ENCODE measurements at places on chromosomes 2 and 18.

GRCh38 chr2:66897181-66897580, 462.3 kb downstream of the MEIS1 start:
- no peak for DNase-seq

GRCh38 chr2:22893761-22894517, 491.0 kb upstream of the KLHL29 start:
- no peak for DNase-seq

DNA sequence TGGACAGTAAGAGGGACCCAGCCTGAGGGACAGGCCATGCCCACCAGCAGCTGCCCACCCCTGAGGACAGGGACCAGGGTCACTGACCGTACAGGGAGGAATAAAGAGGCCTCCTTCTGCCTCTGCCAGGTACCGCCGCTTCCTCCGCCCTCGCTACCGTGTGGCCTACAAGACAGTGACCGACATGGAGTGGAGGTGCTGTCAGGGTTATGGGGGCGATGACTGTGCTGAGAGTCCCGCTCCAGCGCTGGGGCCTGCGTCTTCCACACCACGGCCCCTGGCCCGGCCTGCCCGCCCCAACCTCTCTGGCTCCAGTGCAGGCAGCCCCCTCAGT, 2.2 kb downstream of the EMILIN1 start:
- DNase-seq = no peak

DNA sequence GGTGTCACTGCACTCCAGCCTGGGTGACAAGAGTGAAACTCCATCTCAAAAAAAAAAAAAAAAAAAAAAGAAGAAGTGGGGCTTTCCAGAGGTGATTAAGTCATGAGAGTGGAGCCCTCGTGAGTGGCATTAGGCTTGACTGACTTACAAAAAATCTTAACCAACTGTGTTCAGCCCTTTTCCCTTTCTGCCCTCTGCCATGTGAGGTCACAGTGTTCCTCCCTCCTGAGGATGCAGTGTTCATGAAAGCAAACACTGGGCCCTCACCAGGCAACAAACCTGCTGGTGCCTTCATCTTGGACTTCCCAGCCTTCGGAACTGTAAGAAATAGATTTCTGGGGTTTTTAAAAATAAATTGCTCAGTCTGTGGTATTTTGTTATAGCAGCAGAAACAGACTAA, 37.0 kb upstream of the METTL21A start:
- no peak for DNase-seq

DNA sequence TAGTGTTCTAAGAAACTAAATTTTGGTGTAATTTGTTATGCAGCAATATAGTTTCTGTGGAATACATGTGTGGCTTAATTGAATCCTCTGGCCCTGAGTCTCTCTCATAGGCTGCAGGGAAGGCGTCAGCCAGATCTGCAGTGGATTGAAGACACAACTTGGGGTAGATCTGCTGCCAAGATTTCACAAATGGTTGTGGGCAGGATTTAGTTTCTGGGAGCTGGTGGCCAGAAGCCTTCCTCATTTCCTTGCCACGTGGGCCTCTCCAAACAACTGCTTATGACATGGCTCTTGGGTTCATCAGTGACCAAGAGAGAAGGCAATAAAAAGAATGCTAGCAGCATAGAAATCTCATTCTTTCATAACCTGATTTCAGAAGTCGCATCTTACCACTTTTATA, 28.2 kb downstream of the CCDC102B start:
- no peak for DNase-seq

DNA sequence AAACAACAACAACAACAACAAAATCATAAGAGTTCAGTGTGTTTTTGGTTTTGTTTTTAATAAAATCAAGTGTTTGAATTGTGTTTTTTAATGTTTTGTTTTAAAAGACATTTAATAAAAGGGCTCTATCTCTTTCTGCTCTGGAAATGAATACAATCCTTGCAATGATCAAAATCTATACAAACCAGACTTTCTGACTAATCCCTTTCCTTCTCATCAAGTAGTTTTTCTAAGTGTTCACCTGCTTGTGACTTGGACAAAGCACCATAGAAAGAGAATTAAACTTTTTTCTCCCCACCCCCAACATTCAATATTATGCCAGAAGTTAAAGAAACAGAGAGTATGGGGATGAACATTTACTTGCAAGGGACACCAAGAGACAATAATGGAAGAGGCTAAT, 61.4 kb downstream of the KCTD18 start:
- DNase-seq = no peak

GRCh38 chr2:128158176-128158575, 67.2 kb downstream of the UGGT1 start:
- DNase-seq = no peak

- no peak for DNase-seq
These were observed 504.8 kb downstream of the LRRTM4 start for GRCh38 chr2:77017355-77017745.

DNA sequence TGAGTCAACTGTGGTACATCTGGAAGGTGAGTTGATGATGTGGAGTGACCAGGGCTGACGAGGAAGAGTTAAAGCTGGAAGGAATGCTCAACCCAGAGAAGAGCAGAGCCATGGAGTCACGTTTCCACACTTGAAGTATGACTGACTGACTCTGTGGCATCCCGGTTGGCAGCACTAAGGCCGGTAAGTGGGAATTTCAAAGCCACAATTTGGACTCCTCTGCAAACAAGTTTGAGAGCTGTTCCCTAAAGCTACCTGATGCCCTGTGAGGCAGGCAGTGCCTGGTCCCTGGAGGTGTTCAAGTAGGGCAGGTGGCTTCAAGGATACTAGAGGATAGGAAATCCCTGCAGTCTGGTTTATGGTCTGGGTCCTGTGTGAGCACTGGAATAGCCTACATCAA, 69.3 kb upstream of the ITGB6 start:
- DNase-seq = no peak
